ENCODE measurements at places on chromosomes 2 and 18.

- no peak for DNase-seq
Observed at GRCh38 chr2:96121414-96121813, 5.0 kb upstream of the ADRA2B start.

DNA sequence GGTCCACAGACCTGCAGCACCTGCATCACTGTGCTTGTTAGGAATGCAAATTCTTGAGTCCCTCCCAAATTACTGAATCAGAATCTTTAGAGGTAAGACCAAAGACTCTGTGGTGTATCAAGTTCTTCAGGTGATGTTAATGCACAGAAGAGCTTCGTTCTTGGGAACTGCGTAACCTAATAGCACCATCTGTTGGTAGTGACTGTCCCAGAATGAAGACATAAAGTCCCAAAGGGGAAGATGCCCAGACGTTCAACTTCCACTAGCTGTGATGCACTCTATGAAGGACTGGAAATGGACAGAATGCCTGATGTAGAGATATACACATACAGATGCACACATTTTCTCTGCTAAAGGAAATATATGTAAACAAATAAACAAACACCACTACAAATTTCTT is 576.0 kb downstream of the LRP1B start:
- DNase-seq, result no peak

DNA sequence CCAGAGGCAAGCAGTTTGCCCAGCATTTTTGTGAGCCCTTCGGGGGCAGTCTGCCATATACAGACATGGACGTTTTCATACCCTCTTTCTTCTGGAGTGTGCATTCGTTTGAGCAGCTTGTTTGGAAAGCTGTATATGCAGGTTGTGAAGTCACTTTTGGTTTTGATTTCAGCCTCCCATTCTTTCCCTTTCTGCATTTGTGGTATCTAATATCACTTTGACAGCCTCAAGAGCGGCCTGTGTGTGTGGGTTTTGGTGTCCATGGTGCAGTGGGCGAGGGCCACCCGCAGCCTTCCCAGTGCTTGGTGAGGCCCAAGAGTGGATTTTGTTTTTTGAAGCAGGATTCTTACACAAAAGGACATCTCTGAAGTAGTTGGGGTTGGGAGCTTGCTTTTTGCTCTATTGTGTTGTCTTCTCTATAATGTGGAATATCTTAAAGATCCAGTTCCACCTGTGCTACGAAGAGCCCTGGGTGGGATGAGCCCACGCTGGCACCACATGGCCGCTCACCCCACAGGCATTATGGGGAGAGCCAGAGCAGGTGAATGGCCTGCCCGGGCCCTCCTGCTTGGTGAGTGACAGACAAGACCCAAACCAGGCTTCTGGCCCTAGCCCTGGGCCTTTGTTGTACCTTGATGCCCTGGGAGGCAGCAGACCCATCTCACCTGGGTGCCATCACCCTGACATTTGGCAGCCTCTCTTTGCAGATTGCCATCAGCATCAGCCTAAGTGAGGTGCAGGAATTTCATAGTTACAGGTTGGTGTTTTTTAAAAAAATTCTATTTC is 29.5 kb downstream of the INPP4A start:
- DNase-seq, result peak; percentile 21

DNA sequence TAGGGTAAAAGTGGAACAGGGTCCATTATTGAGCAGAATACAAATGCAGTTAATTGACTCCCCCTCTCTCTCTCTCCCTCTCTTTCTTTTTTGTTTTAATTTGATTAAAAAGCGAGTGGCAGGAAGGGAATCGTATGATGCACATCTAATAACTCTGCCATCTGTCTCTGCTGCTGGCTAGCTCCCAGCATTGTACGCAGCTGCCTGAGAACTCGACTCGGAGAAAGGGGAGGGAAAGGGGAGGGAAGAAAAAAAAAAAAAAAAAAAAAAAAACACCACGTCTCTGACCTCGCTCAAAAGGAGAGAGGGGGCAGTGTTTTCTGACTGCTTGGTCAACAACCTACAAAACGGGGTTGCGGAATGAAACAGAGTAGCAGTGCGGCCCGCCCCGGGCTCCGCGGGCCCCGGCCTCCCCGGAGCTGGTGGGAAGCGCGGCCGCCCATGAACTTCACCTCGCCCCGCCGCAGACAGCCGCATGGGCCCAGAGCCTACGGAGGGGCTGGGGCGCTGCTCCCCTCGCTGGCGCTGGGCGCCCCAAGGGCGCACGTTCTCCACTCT is 265.7 kb downstream of the TCF4 start:
- no peak for DNase-seq

Data from CD4-positive, alpha-beta T cell treated with Interleukin-6 for 4 hours (primary cell).